ENCODE measurements at places on chromosomes 4 and X.
A peak's percentile ranks its signal among the peaks of the same experiment; 100 is the strongest.

DNA sequence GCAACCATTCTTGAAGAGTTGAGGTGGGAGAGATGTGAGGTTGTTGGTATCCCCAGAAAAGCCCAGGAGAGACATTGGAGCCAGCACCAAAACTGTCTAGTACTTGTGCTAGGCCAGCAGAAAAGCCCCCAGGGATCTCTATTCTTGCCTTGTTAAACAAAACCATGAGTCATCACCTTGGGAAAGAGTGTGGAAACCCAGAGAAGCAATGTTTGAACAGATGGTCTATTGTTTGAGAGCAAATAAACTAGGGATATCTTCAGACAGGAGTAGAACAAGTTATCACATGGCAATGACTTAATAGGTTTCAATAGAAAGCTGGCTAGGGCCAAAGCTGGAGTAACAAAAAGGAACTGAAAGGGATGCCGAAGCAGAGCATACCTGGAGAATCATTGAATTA, 195.7 kb upstream of the CASK start:
- no peak for DNase-seq

- no peak for DNase-seq
Measured at GRCh38 chr4:22029803-22030202, 81.2 kb upstream of the KCNIP4 start.

GRCh38 chr4:72312032-72312650, 256.9 kb downstream of the ADAMTS3 start:
- no peak for DNase-seq

DNA sequence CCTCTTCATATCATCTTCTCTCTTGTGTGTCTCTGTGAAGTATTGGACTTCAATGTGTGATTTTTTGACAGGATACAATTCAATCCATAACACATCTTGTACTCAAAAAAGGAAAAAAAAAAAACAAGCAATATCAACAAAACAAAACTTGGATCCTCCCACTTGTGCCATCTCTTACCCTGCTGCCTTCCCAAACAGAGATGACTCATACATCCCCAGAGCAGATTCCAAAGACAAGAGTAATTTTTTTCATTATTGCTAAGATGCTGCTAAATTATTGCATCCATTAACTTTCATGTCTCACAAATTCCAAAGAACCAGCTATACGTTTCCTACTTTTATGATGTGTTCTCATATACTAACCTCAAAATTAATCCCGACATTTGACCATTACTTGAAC, 479.2 kb downstream of the GBA3 start:
- DNase-seq, result no peak

- no peak for DNase-seq
Measured at GRCh38 chr4:7828793-7829301, 110.8 kb downstream of the AFAP1 start.

DNA sequence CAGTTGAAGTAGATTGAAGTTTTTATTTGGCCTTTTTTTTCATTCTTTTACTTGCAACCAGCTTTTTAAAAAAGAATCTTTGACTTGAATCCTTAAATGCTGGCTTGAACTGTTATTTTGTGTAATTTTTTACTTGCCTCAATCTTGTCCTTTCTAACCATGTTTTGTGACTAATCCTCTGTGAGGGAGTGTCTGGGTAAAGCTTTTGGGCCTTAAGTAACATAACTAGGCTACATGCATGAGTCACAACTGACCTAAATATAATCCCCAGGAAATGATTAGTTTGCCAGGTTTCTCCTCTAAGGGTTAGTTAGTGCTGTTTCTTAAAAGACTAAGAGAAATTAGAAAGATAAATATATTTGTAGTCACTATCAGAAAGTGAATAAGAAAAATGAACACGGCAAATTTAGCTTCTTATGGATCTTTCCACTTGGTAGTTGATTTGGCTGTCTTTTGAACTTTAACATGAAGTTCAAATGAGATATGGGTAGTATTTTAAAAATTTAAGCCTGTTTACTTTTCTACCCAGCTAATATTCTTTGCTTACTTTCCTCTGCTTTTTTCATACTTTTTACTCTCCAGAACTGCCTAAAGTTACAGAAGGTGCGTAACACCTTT, 13.0 kb downstream of the EXOC1 start:
- DNase-seq, result no peak

DNA sequence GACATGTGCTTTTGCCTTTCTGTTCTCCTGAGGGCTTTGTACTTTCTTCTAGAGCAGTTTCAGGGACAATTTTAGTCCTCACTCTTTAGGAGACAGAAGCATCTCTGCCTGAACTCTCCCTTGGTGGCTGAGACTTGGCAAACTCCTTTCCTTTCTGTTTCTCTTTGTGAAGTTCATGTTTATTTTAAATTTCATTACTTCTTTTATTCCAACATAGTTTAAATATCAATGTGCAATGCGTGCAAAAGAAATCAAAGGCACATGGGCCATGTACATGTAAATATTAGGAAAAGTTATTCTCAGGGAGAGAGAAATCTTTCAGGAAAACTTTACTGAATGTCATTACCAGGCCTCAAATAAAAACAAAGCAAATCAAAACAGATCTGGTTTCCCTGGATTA, 177.6 kb downstream of the RNF150 start:
- no peak for DNase-seq

DNA sequence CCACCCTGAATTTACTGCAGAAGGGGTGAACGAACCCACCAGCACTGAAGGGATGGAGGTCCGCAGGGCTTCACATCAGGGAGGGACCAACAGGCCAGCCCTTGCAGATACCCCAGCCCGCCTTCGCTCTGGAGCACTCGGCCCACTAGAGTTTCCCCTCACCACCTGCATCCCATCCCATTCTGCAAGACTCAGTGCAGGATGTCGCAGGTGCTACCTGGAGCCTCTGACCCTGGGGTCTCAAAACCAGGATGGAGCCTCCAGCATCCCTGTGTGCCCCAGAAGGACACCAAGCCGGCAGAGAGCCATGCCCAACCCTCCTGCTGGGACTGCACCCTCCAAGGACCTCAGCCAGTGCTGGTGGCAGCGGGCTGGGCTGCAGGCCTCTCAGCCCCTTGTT, 57.6 kb upstream of the ADRA2C start:
- no peak for DNase-seq

DNA sequence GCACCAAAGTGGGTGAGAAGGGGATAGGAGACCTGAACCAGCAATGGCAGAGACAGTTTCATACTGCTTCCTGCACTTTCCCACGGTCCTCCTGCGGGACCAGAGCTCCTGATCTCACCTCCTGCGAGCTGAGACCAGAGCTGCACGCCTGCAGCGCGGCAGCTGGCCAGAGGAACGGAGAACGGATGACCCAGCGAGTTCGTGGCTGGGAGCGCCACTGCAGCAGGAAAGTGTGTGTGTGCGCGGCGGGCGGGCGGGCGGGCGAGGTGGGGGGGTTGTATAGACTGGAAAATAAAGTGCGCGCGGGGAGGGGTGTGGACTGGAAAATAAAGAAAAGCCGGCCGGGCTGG, 16.5 kb downstream of the MCF2 start:
- no peak for DNase-seq

DNA sequence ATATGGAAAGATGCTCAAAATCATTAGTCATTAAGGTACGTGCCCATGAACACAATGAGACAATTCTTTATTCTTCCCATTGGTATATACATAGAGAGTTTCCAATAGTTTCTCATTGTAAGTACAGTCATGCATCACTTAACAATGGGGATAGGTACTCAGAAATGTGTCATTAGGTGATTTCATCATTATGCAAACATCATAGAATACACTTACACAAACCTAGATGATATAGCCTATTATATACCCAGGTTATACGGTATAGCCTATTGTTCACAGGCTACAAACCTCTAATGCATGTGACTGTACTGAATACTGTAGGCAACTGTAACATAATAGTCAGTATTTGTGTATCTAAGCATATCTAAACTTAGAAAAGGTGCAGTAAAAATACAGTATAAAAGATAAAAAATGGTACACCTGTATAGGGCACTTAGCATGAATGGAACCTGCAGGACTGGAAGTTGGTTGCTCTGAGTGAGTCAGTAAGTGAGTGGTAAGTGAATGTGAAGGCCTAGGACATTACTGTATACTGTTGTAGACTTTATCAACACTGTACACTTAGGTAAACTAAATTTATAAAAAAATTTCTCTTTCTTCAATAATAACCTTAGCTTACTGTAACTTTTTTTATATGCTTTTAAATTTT, 49.6 kb downstream of the KLHL13 start:
- DNase-seq, result no peak

GRCh38 chrX:115490814-115491213, 70.2 kb upstream of the PLS3 start:
- DNase-seq, result no peak

DNA sequence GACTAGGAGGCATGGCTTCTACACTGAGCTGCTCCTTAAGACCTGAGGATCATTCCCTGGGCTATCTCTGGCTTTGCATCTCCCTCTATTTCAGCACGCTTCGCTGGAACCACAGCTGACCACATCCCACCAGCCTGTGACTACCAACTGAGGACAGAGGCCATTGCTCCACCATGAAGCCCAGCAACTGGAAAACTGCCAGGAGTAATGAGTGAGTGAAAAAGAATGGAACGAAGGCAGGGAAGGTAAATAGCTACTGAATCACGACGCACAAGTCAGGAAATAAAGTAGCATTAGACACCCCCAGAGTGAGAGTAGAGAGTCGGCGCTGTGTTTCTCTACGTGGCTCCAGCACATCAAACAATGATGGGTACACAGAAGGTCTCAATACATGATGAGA, 314.7 kb downstream of the LDB2 start:
- no peak for DNase-seq

GRCh38 chrX:38087594-38087993, 81.2 kb downstream of the SYTL5 start:
- DNase-seq, result no peak

- no peak for DNase-seq
Measured at GRCh38 chrX:35166023-35166422, 223.4 kb downstream of the FAM47B start.

DNA sequence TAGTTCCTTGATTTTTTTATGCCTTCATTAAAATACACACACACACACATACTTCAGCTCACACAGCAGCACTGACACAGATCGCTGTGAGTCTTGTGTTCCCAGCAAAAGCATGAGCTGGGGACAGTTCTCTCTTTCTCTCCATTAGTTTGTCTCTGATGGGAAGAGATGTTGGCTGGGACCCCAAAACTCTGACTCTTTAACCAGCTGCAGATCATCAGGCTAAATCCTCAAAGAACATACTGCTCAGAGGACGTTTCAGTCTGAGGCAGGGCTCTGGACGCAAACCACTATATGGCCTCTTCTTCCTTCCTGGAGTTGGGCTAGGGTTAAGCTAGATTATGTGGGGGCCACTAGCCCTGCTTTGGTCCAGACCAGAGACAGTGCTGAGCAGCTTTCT, 109.6 kb downstream of the NHSL2 start:
- no peak for DNase-seq

DNA sequence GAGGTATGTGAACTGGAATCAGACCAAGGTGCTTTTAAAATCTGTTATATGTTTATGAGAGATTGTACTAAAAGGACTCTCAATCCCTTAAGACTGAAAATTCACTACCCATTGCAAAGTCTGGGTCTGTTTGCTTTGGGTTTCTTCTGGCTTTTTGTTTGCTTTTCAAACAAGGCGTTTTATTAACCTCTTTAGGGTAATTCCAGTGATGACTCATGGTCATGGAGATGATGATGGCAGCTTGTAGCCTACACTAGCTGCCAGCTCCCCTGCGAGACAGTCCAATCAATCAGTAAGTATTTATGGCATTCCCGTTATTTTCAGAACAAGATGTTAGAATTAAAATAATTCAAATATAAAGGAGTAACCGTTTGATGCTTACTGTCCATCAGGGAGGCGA, 643.8 kb upstream of the FTHL17 start:
- DNase-seq, result no peak

GRCh38 chrX:153689654-153690465, 2.1 kb downstream of the SLC6A8 start:
- DNase-seq, result no peak

- DNase-seq, result no peak
Measured at GRCh38 chrX:50622751-50623150, 152.1 kb upstream of the DGKK start.

DNA sequence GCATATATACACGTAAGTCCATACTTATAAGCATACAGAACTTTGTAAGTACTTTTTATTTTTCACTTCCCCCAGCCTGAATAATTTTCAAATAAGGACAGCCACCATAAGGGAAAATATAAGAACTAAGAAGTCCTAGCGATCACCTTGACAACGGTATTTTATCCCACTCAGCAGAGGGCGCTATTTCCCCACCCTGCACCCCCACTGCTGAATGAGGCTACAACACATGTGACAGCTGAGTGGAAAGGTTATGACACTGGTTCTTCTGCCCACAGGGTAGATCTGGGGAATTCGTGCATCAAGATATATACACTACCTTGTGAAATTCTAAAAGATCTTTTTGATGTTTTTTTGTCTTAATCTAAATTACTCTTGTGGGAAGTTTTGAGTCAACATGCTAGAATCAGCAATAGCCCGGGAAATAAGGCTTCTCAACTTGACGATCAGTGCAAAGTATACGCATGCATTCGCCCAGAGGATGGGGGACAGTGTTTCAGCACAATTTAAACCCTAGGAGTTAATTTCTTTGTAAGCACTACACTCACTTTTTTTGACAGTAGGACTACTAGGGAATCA, 151.5 kb downstream of the CORIN start:
- DNase-seq, result peak; percentile 36

DNA sequence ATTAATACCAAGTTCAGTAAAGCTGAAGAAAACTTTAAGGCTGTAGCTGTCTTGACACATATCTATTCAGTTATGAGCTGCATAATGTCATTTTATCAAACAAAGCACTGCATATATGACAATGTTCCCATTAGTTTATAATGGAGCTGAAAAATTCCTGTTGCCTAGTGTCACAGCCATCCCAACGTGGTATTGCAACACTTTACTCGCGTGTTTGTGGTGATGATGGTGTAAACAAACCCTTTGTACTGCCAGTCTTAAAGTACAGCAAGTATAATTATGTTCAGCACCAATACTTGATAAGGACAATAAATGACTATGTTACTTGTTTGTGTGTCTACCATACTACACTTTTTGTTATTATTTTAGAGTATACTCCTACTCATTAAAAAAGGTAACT, 1415.6 kb upstream of the PCDH7 start:
- DNase-seq, result no peak

GRCh38 chr4:1793496-1793840, 375 bp downstream of the FGFR3 start:
- DNase-seq, result no peak

DNA sequence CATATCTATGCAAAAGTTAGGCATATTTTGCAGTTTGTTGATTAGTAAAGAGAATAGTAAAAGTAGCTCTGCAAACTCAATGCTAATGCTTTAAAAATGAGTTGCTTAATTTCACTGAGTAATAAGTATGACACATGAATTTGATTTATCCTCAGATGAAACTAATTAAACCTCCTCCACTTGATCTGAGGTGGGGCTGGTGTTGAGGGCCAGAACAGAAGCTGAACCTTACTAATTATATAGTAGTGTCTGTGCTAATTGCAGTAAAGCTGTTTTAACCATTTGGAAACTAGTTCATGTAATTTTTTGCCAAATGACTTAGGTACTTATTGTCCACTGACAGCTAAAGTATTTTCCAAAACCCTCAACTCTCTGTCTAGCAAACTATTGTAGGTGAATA, 7.7 kb upstream of the PGAM4 start:
- DNase-seq, result no peak

All from stimulated activated CD8-positive, alpha-beta memory T cell treated with anti-CD3 and anti-CD28 coated beads, Interleukin-15, amount 100 ng/mL, for 48 hours (primary cell).